ENCODE measurements at places on chromosomes 7 and 10.

DNA sequence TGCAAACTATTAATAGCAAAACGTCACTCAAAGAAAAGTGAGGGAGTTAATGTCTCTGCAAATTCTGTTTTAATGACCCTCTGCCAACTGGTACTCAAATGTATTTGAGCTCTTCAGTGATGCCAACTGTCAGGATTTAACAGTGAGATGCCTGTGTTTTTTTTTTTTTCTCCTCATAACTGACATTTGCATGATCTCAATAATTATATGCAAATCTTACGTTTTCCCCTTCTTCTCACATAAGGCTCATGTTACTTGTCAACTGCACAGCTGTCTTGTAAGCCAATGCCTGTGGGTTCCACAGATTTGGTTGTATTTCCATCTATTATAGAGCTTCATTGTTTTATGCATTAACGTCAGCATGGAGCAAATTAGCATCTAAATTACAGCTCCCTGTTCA, 38.2 kb downstream of the PPP1R3A start:
- DNase-seq, result no peak

DNA sequence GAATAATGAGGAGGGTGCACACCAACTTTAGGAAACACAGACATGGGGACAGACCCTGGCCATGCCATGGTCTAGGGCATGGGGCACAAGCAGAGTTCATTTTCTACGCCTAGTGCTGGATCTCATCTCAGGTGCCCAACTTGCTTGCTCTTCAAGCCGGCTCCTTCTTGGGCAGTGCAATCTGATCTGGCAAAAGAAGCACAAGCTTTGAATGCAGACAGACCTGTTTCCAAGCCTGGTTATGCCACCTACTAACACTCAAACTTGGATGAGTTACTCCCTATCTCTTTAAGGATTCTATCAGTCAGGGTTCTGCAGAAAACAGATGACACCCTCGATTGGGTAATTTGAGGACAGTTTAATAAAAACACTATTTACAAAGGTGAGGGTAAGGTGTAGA, 34.9 kb upstream of the WAPL start:
- DNase-seq, result no peak

DNA sequence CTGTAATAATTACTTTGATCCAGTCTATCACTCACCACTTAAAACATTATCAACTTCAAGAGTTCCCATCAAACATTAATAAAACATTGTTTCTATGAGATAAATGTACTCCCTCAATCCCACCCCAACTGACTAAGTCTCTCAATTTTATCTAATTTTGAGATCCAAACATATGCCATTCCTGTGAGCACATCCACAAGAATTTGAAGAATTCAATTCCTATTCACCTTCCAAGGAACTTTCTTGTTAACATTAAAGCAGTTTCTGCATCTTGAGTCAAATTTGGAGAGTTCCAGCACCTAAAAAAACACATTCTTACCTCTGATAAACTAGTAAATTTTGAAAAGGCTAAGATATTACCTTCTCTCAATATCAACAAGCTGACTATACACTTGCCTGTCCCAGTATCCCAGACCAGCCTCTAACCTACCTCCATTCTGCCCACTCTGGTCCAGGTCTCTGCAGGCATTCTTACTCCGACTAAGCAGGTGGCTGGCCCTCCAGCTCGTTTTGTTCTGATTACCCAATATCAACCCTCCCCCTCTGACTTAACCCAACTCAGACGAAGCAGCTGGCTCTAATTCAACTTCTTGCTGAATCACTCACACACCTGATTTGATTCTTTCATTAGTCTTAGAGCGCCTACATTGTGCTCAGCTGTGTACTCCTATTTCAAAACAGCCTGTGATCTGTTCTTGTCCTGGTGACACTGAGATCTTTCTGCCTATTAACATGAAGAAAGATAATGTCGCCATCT, 275.2 kb downstream of the IPMK start:
- DNase-seq, result no peak

DNA sequence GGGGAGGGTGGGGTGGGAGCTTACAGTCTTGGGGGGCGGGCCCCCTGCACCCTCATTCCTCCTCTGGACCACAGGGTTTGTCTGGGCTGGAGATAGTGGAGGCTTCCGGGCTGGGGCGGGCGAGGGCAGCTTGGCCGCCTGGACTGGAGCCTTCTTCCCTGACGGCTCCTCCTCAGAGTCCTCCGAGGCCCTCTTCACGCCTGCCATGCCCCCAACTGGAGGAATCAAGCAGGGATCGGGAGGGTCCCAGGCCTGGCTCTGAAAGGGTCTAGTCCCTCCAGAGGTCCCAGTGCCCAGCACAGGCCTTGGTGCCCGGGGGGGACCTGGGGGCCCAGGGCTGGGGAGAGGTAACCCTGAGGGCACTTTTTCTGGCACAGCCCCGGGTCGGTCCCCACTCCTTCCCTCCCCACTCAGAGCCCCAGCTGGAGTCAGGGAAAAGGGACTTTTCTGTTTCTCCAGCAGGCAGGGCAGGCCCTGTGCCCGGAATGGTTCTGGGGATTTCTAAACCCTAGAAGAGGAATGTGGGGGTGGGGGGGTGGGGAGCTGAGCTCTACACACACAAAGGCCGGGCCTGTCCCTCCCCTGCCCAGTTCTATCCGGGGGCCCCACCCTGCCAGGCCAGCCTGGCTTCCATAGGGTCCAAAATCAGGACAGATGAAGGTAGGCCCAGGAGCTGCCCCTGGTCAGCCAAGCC, 11.6 kb downstream of the MICALL2 start:
- peak; percentile 59 for DNase-seq

DNA sequence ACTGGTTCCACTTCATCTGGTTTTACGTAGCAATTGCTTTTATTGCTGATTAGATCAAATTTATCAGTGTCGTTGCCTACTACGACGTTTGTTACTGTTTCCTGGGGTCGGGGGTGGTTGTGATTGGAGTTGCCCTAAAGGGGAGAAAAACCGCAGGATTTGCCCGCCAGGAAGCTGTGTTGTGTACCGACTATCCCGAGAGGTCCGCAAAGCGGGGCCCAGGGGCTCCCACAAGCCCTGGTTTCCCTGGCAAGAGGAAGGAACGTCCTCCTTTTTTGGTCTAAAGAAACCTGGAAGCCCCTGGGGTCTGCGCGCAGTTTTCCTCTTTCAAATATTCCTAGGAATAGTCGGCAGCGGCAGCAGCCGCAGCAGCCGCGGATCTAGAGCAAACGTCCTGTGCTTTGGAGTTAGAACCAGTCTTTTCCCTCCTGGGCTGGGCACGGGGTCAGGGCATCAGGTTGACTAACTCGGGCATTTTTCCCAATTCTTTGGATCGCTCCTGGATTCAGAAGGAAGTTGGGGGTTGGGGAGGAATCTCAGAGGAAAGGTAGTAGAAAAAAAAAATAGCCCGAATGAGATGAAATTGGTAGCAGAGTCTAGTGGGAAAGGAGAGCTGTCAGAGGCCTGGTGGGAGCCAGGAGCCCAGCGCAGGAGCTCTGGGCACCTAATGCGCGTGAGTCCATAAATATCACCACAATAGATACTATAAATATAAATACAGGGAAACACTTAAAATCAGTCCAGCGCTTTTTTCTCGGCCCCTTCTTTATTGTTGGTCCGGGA, 4.6 kb downstream of the VAX1 start:
- no peak for DNase-seq

GRCh38 chr7:153859239-153859638, 193.0 kb upstream of the DPP6 start:
- DNase-seq, result no peak

DNA sequence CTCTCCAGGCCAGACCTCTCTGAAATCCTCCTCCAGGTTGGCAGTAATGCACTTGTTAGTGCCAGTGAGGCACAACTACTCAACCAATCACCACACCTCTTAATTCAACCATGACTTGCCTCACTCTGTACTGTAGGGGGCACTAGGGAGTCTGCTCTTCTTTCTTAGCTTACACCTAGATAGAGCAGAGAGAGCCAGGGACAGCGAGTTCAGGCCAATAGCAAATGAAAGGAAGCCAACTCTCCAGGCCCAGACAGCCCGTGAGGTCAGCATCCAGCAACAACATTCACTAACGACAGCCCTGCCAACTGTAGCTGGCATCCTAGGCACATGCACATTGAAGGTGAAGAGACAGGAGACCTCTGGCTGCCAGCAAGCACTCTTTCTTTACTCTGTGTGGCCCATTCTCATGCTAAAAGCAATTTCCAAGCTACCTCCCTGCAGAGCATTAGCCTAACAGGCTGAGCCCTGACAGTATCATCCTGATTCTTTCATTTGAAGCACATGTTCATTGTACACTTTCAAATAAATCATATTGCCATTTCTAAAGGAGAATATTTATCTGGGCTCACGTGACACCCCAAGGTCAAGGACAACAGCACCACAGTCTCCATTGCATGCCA, 136.3 kb downstream of the DPY19L1 start:
- no peak for DNase-seq

DNA sequence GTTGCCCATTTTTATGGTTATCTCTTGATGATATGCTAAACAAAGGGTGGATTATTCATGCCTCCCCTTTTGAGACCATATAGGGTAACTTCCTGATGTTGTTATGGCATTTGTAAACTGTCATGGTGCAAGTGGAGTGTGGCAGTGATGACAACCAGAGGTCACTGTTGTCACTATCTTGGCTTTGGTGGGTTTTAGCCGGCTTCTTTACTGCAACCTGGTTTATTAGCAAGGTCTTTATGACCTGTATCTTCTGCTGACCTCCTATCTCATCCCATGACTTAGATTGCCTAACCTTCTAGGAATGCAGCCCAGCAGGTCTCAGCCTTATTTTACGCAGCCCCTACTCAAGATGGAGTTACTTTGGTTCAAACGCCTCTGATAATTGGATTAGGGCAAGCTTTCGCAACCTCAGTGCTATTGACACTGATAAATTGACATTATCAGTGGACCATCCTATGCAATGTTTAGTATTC, 36.9 kb downstream of the BAG3 start:
- DNase-seq, result no peak

DNA sequence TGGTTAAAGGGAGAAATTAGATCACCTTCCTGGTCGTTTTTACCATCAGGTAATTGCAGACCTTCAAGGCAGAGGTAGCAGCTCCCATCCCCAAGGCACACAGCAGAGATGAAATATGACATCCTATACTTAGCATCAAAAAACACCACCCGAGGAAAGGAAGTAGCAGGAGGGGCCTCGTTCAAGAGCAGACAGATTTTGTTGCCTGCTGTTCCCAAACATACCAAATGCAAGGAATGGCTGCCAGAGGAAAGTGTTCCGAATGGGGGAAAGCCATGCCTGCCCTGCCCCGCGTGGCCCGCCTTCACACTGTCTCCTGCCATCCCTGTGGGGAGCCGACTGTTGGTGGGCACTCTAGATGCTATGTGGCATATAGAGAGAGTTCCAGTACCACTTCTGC, 18.0 kb downstream of the FKBP6 start:
- no peak for DNase-seq
